Stimulated activated CD4-positive, alpha-beta T cell treated with anti-CD3 and anti-CD28 coated beads, Interleukin-2, amount 100 ng/mL, for 24 hours (primary cell): ENCODE measurements at places on chromosomes 5 and 9.

GRCh38 chr9:7368410-7369292 is 430.9 kb downstream of the DMAC1 start:
- no peak for DNase-seq

DNA sequence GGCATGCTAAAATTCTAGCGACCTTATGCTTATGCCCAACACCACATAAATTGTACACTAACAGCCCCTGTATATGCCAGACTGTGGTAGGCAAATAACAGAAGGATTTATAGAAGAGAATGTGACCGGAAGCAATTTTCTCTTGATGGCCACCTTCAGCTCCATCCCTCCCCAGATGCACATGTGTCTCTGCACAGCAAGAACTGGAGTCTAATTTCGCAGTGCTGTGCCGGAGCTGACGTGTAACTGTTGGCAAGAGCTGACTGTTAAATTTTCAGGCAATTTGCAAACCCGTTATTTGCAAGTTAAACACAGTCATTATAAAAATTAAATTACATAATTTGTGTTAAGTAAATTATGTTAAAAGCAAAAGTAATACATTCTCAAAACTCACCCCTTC is 48.4 kb downstream of the PCA3 start:
- DNase-seq = no peak

DNA sequence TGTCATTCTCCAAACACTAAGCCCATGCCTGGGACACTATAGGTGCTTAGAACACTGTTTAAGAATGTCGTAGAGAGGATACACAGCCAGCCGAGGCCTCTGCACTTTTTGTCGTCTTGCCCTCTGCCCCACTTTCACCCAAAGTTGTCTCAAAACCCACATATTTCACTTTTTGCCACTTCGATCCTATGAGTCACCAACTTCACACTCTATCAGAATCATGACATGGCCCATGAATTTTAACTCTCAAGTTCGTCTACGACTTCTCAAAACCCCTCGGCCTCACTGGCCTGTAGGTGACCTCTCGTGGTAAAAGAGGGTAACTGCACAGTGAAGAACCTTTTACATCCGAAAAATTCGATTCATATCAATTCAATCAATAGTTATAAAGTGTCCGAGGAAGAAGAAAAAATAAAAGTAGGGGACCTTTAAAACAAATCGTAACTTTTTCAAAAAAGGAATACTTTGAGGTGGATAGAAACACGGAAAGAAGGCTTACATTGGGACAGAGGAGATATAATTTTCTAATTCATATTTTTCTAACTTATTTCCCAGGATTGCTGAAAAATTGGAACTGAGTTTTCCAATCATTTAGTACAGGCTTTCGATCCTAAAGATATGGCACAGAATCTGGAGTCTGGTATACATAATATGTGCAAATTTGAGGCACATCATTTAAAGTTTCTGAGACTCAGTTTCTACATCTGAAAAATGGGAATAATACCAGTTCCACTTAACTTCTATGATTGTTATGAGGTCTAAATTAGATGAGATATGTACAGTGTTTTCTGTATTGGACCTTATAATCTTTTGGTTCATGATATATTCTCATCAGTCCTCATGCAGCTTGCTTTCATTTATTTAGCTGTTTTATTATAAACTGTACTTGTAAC is 122.6 kb downstream of the APBA1 start:
- peak; percentile 5 for DNase-seq

DNA sequence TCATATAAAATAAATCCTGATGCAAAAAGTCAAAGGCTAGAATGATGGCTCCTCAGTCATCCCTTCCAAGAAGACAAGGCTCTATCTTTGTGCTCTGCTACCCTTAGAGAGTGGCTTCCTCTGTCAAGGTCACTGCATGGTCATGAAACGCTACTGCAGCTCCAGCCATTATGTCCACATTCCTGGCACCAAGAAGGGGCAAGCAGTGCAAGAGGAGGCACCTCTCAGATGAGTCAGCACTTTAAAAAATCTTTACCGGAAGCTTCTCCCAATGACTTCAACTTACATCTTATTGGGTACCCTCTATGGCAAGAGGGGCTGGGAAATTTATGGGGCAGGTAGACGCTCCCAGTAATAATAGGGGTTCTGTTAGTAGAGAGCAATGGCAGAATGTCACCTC is 129.5 kb upstream of the CPEB4 start:
- no peak for DNase-seq

- no peak for DNase-seq
These were observed 254.6 kb downstream of the EDIL3 start for GRCh38 chr5:84130006-84130580.

DNA sequence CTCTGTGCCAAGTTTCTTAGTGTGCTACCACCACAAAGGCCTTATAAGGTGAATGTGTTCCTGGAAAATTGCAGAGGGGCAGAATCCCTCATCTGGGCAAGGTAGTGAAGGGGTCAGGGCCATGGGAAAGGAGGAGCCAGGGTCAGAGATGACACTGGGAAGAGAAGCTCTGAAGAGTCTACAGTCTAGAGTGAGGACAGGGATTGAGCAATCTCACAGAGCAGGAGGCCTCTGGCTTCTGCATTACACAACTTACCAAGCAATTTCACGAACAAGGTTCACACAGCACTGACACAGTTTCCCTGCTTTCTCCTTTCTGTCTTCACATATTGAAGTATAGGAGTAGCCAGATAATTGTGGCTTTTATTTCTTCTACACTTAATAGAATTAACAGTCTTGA is 24.5 kb upstream of the IDNK start:
- DNase-seq = no peak

GRCh38 chr9:125757834-125758233 is 10.7 kb downstream of the PBX3 start:
- no peak for DNase-seq

- no peak for DNase-seq
These were observed 2.4 kb upstream of the TXN start for GRCh38 chr9:110258690-110259091.

GRCh38 chr5:92544036-92544435 is 1037.0 kb downstream of the NR2F1-AS1 start:
- no peak for DNase-seq

GRCh38 chr5:56941981-56942380 is 9.9 kb downstream of the MIER3 start:
- DNase-seq = no peak

- no peak for DNase-seq
These were observed 60.2 kb upstream of the SLC2A8 start for GRCh38 chr9:127336506-127337352.

- no peak for DNase-seq
These were observed 23.2 kb downstream of the TTF1 start for GRCh38 chr9:132383462-132383883.

DNA sequence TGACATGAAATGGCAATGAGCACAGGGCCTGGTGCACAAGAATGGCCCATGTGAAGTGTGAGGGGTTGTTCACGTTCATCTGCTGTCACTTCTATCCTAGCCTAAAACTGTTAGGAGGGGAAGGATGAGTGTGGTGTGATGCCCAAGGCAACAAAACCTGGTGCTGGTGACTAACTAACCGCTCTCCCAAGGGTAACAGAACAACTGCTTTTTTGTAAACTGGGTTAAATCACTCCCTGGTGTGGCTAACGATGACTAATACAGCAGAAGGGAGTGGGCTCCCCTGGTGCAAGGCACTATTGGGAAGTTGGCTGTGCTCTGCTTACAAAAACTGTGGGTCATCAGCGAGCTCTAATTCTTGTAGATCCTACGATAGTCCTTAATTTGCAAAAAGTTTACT is 103.2 kb upstream of the VCAN start:
- DNase-seq = no peak

GRCh38 chr5:173518856-173519255 is 97.6 kb downstream of the BOD1 start:
- DNase-seq = no peak

GRCh38 chr9:37295178-37295577 is 127.3 kb upstream of the GRHPR start:
- DNase-seq = no peak

DNA sequence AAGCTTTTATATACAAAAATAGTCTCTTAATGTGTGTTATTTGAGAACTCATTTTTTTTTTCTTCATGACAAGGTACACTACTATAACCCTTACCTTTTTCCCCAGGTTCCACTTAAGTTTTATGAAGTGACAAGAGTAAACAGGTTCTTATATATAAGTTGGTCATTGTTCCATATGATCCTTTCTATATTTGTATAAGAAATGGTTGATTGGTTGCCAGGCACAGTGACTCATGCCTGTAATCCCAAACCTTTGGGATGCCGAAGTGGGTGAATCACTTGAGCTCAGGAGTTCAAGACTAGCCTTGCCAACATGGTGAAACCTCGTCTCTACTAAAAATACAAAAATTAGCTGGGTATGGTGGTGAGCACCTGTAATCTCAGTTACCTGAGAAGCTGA is 108.3 kb downstream of the PCSK1 start:
- DNase-seq = no peak

DNA sequence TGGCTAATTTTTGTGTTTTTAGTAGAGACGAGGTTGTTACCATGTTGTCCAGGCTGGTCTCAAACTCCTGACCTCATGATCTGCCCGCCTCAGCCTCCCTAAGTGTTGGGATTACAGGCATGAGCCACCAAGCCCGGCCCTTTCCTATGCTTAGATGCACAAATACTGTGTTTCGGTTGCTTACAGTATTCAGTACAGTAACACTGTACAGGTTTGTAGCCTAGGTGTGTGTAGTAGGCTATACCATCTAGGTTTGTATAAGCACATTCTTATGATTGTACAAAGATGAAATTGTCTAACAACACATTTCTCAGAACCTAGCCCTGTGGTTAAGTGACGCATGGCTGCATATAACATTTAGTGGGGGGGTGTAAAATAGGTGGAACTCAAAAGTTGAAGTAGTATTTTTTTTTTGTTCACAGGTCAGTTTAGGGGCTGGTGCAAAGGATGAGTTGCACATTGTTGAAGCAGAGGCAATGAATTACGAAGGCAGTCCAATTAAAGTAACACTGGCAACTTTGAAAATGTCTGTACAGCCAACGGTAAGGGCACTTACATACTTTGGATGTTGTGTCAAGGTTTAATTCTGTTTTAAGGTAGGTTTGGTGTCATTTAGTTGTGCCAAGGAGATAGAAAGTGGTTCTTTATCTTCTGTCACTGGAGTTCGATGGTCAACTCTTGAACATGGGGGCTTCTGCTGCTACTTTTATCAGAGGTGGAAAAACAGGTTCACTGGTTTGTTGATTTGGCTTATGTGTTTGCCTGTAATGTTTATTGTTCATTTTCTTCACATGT is 3.4 kb downstream of the NPM1 start:
- DNase-seq = no peak

DNA sequence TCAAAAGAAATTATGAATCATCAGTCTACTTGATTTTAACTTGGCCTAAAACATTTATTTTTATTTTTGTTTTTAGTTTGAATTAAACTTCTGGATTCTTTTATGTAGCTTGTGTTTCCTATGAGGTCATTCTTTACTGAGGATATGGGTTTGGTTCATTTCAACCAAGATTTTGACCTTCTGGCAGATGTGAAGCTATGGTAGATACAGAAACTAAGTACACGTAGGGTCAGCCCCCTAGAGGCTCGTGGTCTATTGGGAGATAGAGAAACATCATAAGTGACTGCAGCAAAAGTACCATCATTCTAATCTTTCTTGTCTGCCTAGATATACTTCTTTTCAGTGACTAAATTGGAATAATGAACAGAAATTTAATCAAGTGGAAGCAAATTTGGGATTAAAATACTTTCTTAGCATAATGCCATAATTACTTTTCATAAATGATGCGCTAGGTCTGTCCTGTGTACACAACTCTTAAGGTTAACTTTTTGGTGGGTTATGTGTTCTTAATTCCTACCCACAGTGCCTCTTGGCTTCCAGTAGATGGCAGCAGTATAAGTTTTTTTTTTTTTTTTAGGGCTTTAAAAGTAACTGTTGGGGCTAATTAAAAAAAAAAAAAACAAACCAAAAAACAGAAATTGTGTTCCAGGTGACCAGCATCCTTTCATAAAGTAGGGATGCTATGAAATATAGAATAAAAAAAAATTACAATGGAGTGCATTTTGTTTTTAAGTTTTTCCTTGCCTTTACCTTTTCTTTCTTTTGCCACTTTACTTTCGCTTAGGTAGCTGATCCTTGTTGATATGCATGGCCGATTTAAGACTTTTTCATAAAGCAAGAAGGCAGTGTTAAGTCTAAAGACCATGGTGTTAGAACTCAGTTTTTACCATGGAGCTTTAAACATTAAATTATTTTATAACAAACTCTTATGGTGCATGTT is 49.9 kb downstream of the LRRTM2 start:
- DNase-seq = peak; percentile 3

- DNase-seq = no peak
These were observed 1067.0 kb downstream of the CDH18 start for GRCh38 chr5:18920966-18921365.

DNA sequence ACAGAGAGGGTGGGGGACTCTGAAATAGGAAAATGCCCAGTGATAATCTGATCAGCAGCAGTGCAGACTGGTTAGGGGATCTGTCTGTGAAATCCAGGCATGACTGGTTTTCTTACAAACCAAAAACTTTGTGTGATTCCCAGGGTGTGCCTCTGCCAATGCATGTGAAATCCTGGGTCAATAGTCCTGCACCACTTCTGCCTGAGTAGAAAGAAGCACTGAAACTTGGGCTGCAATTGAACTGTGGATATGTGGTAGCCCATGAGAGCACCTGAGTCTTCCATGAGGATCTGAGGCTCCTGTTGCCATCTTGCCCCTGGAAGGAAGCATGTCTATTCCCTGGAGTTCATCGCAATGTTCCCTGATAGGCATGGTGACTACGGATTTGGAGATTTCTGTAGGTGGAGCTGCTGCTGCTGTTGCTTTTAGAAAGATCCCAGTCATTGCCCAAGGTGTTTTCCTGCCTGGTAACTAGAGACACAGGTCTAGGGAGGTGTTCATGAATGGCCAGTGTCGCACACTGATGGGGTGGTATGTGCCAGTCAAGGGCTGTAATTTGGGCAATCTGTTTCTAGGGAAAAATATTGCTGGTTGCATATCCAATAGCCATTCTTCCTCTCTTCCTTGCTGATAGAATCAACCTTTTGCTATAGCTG is 146.7 kb downstream of the CARTPT start:
- no peak for DNase-seq

- DNase-seq = no peak
These were observed 5.7 kb upstream of the LCN9 start for GRCh38 chr9:135657416-135657815.

GRCh38 chr5:141634720-141635119 is 1.9 kb downstream of the HDAC3 start:
- no peak for DNase-seq

DNA sequence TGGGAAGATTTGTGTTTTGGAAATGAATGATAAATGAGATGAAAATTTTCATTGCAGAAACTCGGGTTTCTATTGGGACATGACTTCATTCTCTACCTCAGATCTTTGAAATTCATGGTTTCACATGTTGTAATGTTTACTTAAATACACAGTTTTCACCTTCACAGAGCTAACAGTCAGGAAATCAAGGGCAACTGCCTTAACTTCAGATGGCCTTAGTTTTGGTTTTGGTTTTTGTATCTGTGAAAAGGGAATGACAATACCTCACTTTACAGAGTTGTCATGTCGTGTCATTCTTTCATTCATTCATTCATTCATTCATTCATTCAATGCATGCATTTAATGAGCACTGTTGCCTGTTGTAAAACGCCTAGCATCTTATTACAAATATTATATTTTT is 41.9 kb downstream of the NIM1K start:
- no peak for DNase-seq

- no peak for DNase-seq
These were observed 1.1 kb upstream of the CEP78 start for GRCh38 chr9:78234810-78235209.

- DNase-seq = peak; percentile 43
These were observed 860 bp upstream of the MARCHF6 start for GRCh38 chr5:10352430-10353240.

- no peak for DNase-seq
These were observed 31.9 kb downstream of the FAM219A start for GRCh38 chr9:34426347-34427074.
